ENCODE measurements at places on chromosomes 6 and 20.

DNA sequence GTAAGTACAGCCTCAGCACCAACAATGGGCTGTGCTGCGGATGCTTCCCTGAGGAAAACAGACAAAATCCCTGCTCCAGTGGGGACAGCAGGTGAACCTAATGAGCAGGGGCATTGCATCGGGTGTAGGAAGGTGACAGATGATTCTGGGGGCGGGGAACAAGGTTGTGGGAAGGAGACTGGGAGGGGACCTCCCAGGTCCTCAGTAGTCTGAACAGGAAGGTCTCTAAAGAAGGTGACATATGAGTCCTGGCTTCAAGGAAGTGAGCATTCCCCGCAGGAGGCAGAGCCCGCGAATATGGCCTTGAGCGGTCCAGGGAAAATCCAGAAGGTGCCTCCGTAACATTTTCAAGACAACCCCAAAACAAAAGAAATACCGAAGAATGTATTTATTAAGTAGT, 19.4 kb downstream of the ULBP1 start:
- no peak for DNase-seq

DNA sequence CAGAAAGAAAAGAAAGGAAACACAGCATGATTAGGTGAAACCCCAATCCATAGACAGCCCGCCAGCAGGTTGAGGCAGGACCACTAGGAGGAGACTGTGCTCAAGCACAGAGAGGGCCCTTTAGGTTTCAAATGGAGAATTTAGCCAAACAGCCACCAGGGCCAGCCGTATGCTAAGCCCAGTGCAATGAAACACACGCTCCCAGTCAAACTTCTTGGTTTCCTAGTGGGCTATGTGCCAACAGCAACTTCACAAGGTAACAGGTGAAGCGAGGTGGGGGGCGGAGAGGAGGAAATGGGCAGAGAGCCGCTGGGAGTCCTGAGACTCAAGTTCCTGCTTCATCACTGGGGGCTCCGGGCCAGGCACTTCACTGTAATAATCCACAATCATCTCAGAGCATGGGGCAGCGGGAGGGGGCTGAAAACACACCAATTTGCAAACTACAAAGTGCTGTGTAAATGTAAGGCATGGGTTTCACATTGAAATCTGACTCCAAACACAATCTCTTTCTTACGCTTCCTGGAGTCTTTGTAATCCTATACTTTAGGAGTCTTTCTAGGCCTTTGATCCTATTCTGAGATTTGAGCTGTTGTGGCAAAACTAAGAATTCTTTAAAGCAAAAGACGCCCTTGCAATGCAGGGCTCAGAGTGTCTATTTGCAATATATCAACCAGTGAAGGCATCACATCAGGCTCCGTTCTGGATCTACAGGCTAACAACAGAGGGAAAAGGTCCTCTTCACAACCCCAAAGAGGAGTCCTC, 117.3 kb downstream of the OPRM1 start:
- DNase-seq, result no peak

- peak; percentile 81 for DNase-seq
Observed at GRCh38 chr6:108562503-108562993, 1.8 kb downstream of the FOXO3 start.

DNA sequence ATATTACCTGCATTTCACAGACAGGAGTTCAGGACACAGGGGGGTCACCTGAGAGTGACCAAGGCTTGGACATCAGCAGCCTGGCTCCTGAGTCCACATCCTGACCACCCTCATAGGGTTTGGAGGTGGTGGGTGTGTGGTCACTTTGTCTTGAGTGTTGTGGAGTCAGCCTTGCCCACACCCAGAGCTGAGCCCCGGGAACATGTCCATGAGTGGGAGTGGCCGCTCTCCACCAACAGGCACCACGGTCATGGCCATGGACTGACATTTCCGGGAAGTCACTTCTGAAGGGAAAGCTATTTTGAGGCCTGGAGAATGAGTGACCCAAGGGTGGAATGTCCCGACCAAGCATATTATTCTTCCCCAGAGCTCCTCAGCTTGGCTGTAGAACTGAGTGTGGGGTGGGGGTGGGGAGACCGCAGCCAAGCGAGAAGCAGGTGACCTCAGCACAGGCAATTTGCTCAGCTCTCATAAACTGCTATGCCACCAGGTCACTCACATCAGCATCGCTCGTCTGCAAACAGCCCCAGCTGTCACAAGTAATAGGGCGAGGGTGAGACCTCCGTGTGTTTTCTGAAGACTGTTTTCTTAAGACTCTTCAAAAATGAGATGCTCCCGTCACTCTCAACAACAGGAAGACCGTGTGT, 348.6 kb upstream of the CDH4 start:
- no peak for DNase-seq

GRCh38 chr6:85496009-85496579, 46.2 kb downstream of the NT5E start:
- no peak for DNase-seq

DNA sequence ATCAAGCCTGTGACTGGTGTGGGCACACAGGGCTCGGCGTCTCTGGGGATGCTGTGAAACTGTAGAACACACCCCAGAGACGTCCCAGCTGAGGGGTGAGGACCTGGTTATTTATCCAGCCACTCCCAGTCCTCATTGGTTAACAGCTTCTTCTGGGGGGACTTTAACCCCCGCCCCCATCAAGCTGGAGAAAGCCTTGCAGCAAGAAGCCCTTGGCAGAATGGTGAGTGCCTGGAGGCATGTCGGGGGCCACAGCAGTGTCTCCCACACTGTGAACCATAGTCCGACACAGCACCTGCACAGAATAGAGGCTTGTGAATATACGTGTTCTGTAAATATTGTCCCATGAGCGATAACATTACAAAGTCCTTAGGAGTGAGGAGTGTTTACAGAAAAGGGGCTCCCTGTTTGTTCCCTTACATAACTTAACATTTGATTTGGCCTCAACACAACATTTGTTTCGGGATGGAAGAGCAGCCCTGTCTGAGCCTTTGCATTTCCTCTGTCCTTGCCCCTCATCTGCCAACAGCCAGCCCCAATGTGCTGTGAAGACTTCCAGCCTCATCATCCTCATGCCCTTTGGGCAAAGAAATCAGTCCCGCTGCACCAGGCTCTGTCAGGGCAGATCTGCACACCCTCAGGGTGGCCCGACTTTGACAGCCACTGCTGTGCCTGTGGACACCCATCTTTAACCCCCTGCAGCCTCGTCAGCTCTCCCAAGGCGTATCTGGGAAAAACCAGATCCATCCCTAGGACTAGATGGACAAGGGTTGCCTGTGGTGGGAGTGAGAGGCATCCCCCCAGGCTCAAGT, 2.2 kb upstream of the RRBP1 start:
- no peak for DNase-seq

DNA sequence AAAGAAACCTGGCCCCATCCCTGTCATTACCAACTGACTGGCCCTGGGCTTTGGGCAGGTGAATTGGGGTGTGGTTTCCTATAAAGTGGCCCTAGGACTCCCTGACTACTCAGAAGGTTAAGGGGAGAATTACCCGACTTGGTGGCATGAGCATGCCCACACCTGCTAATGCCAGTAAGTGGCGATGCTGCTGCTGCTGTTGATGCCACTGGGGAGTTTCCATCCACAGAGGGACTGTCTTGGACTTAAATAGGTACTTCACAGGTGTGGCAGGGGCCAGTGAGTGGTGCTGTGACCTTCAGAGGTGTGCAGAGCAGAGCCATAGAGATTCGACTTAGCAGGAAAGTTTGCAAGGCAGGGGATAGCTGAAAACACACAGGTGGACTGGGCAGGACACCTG, 32.6 kb upstream of the MDFI start:
- no peak for DNase-seq

- DNase-seq, result no peak
Observed at GRCh38 chr20:32278199-32278643, 770 bp downstream of the KIF3B start.

DNA sequence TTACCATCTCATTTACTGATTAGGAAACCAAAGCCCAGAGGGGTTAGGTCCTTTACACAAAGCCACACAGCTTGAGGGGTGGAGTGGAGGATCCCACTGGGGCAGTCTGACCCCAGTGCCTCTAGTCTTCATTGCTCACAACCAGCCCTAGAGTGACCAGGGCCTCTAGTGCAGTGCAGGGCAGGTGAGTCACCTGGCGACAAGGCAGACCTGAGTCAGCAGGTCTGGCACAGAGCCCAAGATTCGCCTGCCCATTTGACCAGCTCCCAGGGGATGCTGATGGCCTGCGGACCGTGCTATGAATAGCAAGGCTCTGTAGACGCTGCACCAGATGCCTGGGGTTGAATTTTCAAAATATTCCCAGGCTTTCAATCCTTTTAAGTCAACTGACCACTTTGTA, 29.9 kb downstream of the CDH26 start:
- no peak for DNase-seq

DNA sequence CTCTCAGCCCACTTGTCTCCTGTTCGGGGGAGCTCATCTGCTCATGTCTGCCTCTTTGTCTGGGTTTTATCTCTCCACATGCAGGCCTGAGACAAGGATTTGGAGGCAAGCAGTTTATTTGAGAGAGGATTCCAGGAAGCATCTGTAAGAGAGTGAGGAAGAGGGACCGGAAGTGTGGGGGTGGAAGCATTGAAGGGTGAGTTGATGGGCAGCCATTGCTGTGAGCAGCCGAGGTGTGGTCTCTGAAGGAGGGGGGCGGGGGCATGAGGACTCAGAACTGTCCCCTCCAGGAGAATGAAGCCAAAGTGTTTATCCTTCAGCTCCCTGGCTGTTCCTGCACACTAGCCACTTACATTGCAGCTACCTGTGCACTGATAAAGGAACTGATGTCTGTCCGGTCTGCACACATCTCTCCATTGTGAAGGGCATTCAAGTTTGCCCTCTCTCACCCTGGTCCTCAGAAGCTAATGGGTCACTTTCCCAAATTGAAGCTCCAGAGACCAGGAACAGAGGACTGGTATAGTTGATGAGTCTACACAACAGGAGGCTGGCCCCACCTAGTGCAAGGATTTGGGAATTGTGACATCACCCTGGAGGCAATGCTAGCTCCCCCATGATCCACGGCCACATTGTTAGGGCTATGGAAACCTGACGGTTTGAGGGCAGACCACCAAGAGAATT, 100.5 kb upstream of the FOXA2 start:
- no peak for DNase-seq

DNA sequence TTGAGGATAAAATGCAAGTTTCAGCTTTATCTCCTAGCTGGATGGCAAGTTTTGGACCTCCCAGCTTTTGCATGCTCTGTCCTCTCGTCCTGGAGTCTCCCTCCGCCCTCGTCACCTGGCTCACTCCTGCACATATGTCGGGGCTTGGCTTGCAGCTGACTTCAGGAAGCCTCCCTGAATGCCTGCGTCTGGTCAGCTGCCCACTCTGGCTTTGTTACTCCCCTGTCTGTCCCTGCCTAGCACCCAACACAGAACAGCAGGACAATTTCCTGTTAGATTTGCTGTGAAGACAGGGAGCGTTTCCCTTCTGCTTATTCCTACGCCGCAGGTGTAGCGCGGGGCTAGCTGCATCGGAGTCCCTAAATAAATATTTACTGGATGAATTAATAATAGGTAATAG, 5.4 kb downstream of the JPH2 start:
- DNase-seq, result no peak

- no peak for DNase-seq
Observed at GRCh38 chr20:10883166-10883565, 209.4 kb upstream of the JAG1 start.

- DNase-seq, result no peak
Observed at GRCh38 chr20:34806255-34806654, 19.2 kb downstream of the NCOA6 start.

- DNase-seq, result no peak
Observed at GRCh38 chr20:62212299-62212698, 7.8 kb downstream of the HRH3 start.

GRCh38 chr20:20083807-20084206, 31.5 kb downstream of the CFAP61 start:
- peak; percentile 13 for DNase-seq

GRCh38 chr20:44450281-44450889, 25.3 kb upstream of the TTPAL start:
- DNase-seq, result no peak

DNA sequence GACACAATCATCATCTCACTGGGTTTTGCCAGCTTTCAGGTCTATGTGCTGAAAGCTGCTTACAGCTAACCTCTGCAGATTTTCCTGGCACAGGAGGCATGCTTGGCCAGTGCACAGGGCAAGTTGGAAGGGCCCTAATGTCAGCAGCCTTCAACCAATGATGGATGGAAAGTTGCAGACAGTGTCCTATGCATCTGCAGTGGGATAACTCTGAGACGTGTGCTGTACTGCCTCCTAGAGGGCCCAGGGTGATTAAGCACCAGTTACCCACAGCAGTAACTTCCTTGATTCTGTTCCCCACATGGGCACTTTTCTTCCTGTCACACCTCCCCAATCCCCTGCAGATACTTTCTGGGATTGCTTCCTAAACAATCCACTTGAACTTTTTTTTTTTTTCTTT, 38.6 kb downstream of the OVOL2 start:
- DNase-seq, result peak; percentile 18

DNA sequence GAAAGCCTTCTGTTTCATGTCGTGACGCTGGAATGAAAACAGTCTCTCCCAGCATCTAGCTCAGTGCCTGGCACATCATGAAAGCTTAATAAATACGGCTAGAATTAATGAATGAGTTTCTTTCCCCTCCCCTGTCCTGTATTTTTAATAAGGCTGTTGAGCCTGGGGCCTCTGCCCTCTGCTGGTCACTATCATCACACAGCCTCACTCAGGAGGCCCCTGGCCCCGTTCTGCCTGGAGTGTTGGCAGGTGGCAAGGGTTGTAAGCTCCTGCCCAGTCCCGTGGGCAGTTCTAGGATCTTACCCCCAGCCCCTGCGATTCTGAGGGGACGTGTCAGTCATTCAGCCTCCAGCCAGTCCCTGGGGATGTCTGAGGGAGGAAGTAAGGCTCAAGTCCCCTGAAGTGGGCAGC, 41.4 kb downstream of the PHACTR3 start:
- DNase-seq, result no peak

- DNase-seq, result no peak
Observed at GRCh38 chr6:110512991-110513390, 36.6 kb upstream of the SLC22A16 start.

DNA sequence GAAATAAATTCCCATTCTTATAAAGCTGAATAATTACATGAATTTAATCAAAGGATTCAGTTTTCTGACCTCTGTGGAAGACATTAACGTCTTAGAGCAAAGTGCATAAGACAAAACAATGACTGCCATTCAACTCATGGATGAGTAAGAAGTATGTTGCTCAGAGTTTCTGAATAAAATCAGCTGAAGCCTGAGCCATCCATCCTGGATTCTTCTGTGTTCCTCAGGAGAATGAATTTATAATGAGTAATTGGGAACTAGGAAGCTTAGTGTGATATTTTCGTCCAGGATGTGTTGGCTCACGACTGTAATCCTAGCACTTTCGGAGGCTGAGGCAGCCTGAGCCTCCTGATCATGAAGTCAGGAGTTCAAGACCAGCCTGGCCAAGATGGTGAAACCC, 62.8 kb downstream of the PERP start:
- DNase-seq, result no peak

DNA sequence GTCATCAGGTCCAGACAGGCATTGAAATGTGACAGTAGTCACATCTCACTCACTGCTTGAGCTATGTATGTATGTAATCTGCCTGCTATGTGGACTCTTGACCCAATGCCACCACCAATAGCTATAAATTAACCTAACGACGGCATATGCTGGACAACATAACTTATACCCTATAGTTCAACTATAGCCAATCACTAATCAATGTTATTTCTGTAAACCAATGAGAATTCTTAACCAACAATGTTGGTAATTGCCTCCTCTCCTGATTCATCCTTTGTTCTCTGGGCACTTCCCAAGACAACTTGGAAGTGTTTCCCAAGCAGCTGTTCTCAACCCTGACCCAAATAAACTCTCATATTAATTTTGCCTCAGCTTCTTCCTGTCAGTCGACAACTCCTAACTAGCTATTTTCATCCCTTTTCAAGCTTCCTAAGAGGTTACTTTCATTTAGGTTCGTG, 24.1 kb upstream of the SERPINB1 start:
- DNase-seq, result no peak

Data from hematopoietic multipotent progenitor cell treated with erythropoietin and hydrocortisone succinate and interleukin-3 and kit ligand, for 15 days (in vitro differentiated cells).